ENCODE measurements at places on chromosomes 2 and 18.
A peak's percentile ranks its signal among the peaks of the same experiment; 100 is the strongest.

- no peak for DNase-seq
- no peak overlapping the region for H3K27ac ChIP-seq
- no peaks in the 10 kb centered on the region for H3K36me3 ChIP-seq
- no peak overlapping the region for H3K4me3 ChIP-seq
- no peaks in the 10 kb centered on the region for H3K27me3 ChIP-seq
Measured at GRCh38 chr2:172050479-172051125, 34.7 kb upstream of the DLX1 start.

- H3K27me3 ChIP-seq, result no peaks in the 10 kb centered on the region
- peak; percentile 54 for DNase-seq
- no peaks in the 10 kb centered on the region for H3K36me3 ChIP-seq
Measured at GRCh38 chr2:86747711-86748639, 27.9 kb downstream of the RMND5A start.

GRCh38 chr2:143345887-143346787 lies 216.9 kb downstream of the ARHGAP15 start:
- H3K27me3 ChIP-seq, result no peaks in the 10 kb centered on the region
- H3K4me1 ChIP-seq, result no peaks in the 10 kb centered on the region
- H3K36me3 ChIP-seq, result no peaks in the 10 kb centered on the region

DNA sequence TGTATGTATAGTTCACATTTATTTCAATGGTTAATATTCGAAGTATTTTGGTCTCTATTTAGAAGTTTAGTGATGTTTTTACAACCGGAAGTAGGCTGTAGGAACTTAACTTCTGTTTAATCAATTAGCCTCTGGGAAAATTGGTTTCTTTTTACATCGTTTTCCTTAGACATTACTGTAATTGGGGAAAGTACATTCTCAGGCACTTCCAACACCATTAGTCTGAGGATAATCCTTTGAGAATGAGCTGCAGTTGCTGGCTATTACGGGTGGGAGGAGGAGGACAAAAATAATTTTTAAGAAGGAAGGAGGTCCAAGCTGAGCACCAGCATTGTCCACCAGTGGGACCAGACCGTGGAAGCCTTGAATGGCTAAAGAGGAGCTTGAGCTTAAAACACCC lies 70.4 kb upstream of the ST3GAL5 start:
- no peaks in the 10 kb centered on the region for H3K36me3 ChIP-seq
- no peak overlapping the region for H3K4me3 ChIP-seq
- DNase-seq, result no peak
- no peaks in the 10 kb centered on the region for H3K27me3 ChIP-seq

- no peaks in the 10 kb centered on the region for H3K4me1 ChIP-seq
- H3K36me3 ChIP-seq, result no peaks in the 10 kb centered on the region
- H3K27ac ChIP-seq, result no peak overlapping the region
- no peaks in the 10 kb centered on the region for H3K27me3 ChIP-seq
- no peak for DNase-seq
Measured at GRCh38 chr2:3277050-3277747, 100.4 kb downstream of the EIPR1 start.

DNA sequence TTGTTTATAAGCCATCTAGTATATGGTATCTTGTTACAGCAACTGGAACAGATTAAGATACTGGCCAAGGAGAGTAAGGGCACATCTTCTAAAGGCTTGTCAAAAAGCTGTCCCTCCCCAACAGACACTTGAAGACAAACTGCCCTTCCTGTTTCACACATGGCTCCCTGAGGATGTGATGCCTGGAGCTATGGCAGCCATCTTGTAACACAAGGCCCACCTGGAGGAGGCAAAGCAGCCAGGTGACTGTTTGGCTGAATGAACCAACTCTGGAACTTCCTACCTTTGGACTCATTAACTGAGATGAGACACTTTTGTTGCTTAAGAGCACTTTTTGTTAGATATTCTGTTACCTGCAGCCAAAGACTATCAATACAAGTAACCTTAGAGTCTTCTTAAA lies 54.4 kb downstream of the SNORC start:
- DNase-seq, result no peak
- H3K4me3 ChIP-seq, result no peak overlapping the region
- H3K36me3 ChIP-seq, result no peaks in the 10 kb centered on the region
- peaks cover 11% of the 10 kb centered on the region for H3K4me1 ChIP-seq
- no peak overlapping the region for H3K27ac ChIP-seq

DNA sequence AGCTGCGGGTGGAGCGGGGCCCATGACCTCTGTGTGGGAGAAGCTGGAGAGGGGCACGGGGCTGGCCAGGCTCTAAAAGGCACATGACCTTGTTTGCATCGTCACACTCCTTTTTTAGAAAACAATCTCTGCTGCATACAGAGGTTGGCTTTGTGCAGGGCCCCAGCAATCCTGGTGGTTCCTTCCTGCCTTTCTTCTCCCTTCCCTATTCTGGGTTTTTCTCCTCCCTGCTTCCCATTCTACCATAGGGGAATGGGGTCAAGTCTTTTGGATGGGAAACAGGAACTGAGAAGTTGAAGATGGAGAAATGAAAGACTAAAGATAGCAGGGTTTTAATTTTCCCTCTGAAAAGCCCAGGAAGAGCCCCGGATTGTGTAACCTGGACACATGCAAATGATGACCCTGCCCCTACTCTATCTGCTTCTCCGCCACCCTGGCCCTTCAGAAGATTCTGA lies 53.9 kb downstream of the ASAP2 start:
- H3K36me3 ChIP-seq, result no peaks in the 10 kb centered on the region
- no peak overlapping the region for H3K27ac ChIP-seq
- H3K4me1 ChIP-seq, result peaks cover 38% of the 10 kb centered on the region
- H3K4me3 ChIP-seq, result no peak overlapping the region
- H3K27me3 ChIP-seq, result no peaks in the 10 kb centered on the region

- H3K4me1 ChIP-seq, result no peaks in the 10 kb centered on the region
- no peak overlapping the region for H3K4me3 ChIP-seq
- H3K36me3 ChIP-seq, result no peaks in the 10 kb centered on the region
- H3K27me3 ChIP-seq, result no peaks in the 10 kb centered on the region
- H3K27ac ChIP-seq, result no peak overlapping the region
- DNase-seq, result no peak
Measured at GRCh38 chr2:11275910-11276309, 68.5 kb downstream of the ROCK2 start.

- H3K27me3 ChIP-seq, result no peaks in the 10 kb centered on the region
- no peaks in the 10 kb centered on the region for H3K36me3 ChIP-seq
- peaks cover 5% of the 10 kb centered on the region for H3K4me1 ChIP-seq
- H3K4me3 ChIP-seq, result no peak overlapping the region
- H3K27ac ChIP-seq, result no peak overlapping the region
Measured at GRCh38 chr2:159290289-159290907, 3.9 kb upstream of the WDSUB1 start.

DNA sequence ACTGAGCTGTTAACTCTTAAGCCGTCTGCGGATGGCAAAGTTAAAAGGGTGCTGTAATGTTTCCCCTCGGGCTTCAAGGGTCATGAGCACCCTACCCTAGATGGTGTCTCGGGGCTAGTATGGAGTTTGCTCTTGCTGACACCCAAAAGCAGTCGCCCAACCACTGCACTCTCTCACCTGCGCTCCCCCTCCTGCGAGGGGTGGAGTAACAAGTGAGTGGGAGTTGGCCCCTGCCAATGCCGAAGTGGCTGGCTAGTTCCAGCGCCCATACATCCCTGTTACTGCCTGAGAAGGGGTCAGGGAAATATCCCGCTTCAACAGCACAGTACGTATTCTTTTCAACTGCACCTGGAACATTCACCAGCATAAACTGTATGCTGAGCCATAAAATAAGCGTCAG lies 47.5 kb downstream of the FAM117B start:
- DNase-seq, result no peak
- no peaks in the 10 kb centered on the region for H3K4me1 ChIP-seq
- H3K27ac ChIP-seq, result no peak overlapping the region

DNA sequence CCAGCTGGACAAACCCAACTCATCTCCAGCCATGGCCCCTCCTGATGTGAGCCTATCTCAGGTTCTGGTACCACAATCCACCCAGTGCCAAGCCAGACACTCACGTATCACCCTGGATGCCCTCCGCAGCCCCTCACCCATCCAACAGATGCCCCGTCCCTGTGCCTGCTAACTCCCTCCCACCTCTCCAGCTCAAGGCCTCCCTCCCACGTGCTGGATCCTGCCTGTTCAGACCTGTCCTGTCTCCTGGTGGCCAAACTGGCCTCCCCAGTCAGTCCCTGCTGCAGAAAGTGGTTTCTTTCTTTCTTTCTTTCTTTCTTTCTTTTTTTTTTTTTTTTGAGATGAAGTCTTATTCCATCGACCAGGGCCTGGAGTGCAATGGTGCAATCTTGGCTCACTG lies 86.2 kb downstream of the RRM2 start:
- H3K36me3 ChIP-seq, result no peaks in the 10 kb centered on the region
- no peak overlapping the region for H3K27ac ChIP-seq
- no peak for DNase-seq
- no peaks in the 10 kb centered on the region for H3K27me3 ChIP-seq

DNA sequence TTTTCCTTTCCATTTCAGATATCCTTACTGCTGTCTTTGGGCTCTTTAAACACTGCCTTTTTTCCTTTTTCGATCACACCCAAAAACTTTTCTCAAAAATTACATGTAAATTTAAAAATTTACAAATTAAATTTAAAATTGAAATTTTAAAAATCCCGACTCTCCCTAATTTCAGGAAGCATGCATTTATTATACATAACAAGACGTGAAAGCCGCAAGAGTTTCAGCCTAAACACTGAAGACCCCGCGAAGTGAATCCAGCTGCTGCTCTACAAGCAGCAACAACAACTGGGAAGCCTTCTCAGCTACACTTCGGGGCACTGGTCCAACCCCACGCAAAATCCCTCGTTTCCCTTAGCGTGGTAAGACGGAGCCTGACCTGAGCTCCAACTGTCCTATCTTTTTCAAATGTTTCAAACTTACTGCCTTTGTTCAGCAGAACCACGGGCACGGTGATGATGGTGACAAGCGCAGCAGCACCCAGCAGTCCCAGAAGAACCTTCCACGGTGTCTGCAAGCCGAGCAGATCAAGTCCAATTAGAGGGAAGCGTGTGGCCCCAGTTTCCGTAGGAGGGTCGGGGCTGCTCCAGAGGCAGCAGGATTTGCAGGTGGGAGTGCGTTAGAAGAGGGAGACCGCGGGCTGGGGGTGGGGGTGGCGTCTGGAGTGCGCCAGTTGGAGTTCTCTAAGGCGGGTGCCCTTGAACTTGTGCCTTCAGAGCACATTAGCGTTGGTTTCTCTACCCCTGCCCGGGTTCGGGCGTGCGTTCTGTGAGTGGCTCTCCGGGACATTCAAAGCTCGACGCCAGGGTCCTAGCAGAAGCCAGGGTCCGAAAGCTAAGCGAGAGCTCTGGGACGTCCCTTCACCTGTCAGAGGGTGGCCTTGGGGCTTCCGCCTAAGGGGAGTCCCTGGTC lies 783 bp downstream of the DPP4 start:
- peaks cover 62% of the 10 kb centered on the region for H3K4me1 ChIP-seq
- peak overlapping the region; percentile 33 for H3K4me3 ChIP-seq
- no peaks in the 10 kb centered on the region for H3K36me3 ChIP-seq
- peak overlapping the region; percentile 85 for H3K27ac ChIP-seq

DNA sequence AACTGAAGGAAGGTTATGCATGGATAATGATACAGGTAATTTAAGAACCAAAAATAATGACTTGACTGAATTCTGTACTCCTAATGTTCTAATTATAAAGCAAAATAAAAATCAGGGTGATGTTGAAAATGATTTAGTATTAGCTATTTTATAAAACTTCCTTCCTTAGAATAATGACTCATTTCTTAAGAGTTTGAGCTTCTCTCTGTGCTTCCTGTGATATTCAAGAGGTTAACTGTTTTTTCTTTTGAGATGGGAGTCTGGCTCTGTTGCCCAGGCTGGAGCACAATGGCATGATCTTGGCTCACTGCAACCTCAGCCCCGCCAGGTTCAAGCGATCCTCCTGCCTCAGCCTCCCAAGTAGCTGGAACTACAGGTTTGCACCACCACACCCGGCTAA lies 14.8 kb downstream of the HADHA start:
- H3K4me1 ChIP-seq, result no peaks in the 10 kb centered on the region
- DNase-seq, result no peak
- no peak overlapping the region for H3K4me3 ChIP-seq
- H3K27me3 ChIP-seq, result no peaks in the 10 kb centered on the region
- H3K36me3 ChIP-seq, result no peaks in the 10 kb centered on the region

DNA sequence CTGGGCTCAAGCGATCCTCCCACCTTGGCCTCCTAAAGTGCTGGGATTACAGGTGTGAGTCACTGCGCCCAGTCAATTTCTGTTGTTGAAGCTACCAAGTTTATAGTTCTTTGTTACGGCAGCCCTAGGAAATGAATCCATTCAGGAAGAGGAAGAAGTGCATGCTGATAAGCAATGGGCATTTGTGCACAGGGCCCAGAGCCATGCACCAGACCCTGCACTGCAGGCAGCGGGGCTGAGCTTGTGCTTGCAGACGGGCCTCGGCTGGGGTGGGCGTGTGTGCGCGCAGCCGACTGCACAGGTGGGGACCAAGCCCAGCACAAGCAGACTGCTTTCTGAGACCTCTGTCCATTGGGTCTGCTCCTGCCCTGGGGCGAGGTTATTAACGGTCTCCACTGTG lies 144.6 kb downstream of the CABLES1 start:
- H3K27me3 ChIP-seq, result no peaks in the 10 kb centered on the region
- H3K4me3 ChIP-seq, result no peak overlapping the region
- no peaks in the 10 kb centered on the region for H3K36me3 ChIP-seq

GRCh38 chr2:53827398-53828175 lies 32.2 kb downstream of the GPR75 start:
- no peak overlapping the region for H3K4me3 ChIP-seq
- no peaks in the 10 kb centered on the region for H3K36me3 ChIP-seq
- H3K4me1 ChIP-seq, result no peaks in the 10 kb centered on the region
- H3K27me3 ChIP-seq, result no peaks in the 10 kb centered on the region

GRCh38 chr2:223042284-223042683 lies 9.7 kb upstream of the KCNE4 start:
- no peak overlapping the region for H3K4me3 ChIP-seq
- H3K36me3 ChIP-seq, result no peaks in the 10 kb centered on the region
- DNase-seq, result no peak
- H3K27ac ChIP-seq, result peak overlapping the region; percentile 72
- H3K27me3 ChIP-seq, result no peaks in the 10 kb centered on the region

DNA sequence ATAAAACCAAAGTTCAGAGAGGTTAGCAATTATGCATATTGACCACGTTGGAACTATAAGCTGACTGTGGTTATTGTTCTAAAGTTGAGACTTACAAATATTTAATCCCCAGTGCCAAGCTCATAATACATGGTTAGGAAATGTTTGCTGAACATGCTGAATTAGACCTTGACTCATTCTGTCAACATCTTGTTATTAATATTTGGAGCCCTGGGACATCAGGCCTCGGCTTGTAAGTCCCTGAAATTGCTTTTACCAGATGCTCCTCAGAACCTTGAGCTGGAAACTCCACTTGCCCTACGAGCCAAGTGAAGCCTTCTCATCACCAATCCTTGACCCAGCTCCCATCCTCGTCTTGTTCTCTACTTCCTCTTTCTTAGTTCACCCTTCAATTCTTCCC lies 21.2 kb downstream of the DYNAP start:
- peaks cover 3% of the 10 kb centered on the region for H3K4me1 ChIP-seq
- H3K27me3 ChIP-seq, result no peaks in the 10 kb centered on the region
- DNase-seq, result peak; percentile 8
- H3K36me3 ChIP-seq, result no peaks in the 10 kb centered on the region

GRCh38 chr2:16069663-16069932 lies 129.2 kb downstream of the MYCN start:
- peak overlapping the region; percentile 88 for H3K27ac ChIP-seq
- H3K4me1 ChIP-seq, result peaks cover 33% of the 10 kb centered on the region
- DNase-seq, result peak; percentile 14
- H3K36me3 ChIP-seq, result no peaks in the 10 kb centered on the region
- H3K27me3 ChIP-seq, result no peaks in the 10 kb centered on the region
- no peak overlapping the region for H3K4me3 ChIP-seq
